ENCODE measurements at places on chromosomes 1 and 21.

GRCh38 chr1:99737016-99737415 is 29.4 kb downstream of the FRRS1 start:
- peak; percentile 20 for DNase-seq

DNA sequence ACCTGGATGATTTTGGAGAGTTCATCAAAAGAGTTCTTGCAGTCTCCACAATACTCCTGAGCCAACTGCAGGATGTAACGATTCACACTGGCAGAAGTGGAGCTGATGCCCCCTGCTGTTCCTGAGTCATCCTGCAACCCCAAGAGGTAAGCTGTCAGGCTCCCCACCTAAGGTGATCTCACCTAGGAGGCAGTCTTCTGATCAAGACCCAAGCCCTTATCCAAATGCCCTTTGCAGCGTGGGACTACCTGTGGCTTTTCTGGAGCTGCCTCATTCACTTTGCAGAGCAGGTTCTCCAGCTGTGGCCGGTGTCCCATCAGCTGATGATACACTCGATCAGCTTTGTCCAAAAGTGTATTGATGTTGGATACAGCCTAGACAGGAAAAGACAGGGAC is 96.4 kb downstream of the UBR4 start:
- DNase-seq, result no peak

DNA sequence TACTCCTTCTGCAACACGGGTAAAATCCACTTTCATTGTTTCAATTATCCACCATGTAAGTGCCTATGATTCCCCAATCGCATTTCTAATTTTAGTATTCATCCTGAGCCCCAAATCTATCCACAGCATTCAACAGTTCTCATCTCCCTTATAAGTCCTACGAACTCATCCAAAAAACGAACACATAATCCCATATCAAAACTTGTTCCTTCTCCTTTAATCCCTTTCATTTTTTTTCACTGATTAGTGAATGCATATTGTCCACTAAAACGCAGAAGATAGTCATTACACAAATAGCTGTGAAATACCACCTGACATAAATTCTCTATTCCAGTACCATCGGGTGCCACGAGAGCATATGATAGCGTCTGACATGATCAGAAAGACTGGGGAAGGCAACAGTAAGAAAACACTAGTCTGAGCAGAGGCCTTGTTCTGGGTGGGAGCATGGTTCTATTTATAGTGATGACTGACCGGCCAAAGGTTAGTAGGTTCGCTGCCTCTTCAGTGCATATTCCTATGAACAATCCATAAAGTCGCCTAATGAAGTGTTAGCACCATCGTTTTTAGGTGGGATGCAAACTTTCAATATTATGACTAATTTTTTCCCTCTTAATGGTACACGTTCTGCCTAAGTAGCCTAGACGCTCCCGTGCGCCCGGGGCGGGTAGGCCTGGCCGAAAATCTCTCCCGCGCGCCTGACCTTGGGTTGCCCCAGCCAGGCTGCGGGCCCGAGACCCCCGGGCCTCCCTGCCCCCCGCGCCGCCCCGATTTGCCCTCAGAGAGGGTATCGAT is 648 bp downstream of the ATP5PF start:
- no peak for DNase-seq

DNA sequence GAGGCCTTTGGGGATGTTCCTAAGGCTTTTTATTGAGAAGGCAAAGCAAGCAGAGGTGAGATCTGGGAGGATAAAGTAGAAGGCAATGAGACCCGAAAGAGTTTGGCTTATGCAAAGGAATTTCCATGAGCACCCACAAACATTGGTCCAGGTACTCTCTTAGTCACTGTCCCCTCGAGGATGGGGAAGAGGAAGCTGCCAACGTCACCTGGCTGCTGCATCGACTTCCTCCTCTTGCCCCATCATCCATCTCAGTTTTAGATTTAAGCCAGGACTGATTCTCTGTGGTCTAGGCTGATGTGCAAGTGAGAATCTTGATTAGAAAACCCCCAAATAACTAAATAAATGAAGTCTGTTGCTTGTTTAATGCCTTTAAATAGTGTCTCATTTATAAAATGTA is 28.7 kb downstream of the RUNX1 start:
- DNase-seq, result no peak

DNA sequence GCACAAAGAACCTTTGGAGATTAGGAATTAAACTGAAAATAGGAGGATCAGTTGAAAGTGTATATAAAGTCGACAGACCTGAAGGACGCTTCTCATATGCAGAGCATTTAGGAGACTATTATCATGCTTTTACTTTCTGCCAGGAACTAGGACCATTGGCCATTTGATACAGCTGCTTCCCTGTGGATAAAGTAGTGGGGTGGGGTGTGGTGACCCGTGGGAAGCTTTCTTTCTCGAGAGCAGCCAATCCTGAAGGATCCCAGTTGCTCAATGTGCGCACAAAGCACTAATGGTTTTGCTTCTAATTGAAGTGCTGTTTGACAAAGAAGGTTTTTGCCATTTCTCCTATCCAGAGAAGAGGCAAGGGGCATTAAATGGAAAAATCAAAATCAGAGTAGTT is 14.9 kb upstream of the CD55 start:
- DNase-seq, result no peak

DNA sequence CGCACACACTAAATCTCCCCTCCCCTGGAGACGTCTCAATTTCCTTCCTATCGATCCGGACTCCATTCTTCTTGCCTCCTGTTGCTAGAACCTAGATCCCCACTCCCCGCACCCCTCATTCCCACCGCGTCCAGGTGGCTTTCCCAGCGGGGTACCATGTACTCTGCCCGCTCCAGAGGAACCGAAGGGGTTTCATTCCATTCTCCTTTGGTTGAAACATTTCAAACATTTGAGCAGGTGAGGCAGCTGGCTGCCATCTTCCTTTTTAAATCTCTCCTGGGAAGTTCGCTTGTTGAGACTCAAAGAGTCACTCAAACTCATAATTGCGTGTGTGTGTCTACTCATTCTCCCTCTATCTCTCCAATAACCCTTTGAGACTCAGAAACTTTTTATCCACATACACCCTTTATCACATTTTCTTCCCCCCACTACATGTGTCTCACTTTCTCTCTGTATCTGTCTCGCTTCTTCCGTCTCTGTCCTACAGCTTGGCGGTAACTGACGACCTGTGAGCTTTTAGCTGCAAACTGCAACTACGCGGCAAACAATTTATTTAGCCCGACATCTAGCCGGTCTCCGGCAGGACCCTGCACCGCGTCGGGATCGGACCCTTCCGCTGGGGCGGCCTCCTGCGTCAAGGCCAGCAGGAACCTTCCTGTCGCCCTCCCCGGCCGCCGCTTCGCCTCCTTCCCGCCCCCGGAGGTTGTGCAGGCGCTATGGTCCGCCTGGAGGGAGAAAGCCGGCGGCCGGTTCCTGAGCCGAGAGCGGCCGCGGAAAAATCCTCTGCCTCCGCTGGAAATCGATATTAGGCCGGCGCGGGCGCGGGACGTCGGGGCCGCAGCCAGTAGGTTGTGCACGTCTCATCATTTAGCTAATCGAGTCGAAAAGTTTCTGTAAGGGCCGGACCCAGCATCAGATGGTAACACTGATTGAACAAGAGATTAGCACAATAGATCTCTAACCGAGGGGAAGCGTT is 3.0 kb upstream of the FOXD3 start:
- DNase-seq, result no peak

- DNase-seq, result no peak
Observed at GRCh38 chr21:46065914-46066551, 31.9 kb upstream of the COL6A2 start.

DNA sequence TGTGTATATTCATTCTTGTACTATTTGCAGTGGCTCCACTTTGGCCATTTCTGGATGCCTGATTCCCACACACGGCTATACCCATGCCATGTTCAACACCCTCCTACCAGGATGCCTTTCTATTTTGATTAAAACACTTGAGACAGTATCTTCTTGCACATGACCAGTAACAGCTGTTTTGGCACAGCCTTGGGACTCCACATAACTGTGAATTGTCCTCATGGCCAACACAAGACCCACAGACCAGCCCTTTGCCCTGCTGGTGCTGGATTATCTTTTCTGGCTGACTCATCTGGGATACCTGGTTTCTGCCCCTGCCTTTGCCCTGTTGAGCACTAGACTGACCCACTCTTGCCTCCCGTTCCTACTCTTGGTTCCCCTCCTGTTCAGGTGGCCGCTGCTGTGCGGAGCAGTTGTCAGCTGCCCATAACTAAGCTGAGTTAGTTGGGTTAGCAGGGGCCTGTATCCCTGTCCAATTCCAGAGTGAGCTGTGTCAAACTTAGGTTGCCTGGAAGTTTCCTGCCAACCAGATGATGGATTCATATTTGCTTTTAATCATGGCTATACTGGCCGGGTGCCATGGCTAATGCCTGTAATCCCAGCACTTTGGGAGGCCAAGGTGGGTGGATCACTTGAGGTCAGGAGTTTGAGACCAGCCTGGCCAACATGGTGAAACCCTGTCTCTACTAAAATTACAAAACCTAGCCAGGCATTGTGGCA is 10.8 kb upstream of the EYA3 start:
- no peak for DNase-seq
